Esophagus muscularis mucosa (tissue), 4 donors: ENCODE measurements at places on chromosomes 1 and 21. TPM values are rescaled to one million over a fixed set of nuclear protein-coding genes. Genes with fewer than 3 reads are reported as not detected.

GRCh38 chr1:165759095-165759494, 9.6 kb downstream of the TMCO1 start:
- no peak for DNase-seq

The MMEL1 gene
- total RNA-seq, result 1.7 TPM

The PRAMEF7 gene
- total RNA-seq, result not detected

- DNase-seq, result no peak
Measured at GRCh38 chr1:110176299-110176956, 26.1 kb downstream of the SLC6A17 start.

DNA sequence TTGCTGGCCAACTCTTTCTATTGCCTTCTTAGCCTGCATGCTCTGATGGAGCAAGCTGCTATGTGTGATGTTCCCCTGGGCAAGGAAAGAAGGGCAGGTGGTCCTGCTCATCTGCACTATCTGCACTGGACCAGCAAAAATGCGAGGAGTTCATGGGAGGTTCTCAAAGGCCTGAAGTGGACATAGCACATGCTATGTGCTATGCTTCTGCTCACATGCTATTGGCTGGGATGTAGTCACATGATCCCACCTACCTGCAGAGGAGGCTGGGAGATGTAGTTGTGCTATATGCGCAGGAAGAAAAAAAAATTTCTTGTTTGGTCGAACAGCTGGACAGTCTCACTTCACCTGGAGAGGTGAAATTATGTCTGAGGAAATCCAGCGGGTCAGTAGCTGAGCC, 587.7 kb downstream of the MATN1 start:
- DNase-seq, result no peak

GRCh38 chr1:93874025-93874651, 4.9 kb downstream of the DNTTIP2 start:
- DNase-seq, result no peak

DNA sequence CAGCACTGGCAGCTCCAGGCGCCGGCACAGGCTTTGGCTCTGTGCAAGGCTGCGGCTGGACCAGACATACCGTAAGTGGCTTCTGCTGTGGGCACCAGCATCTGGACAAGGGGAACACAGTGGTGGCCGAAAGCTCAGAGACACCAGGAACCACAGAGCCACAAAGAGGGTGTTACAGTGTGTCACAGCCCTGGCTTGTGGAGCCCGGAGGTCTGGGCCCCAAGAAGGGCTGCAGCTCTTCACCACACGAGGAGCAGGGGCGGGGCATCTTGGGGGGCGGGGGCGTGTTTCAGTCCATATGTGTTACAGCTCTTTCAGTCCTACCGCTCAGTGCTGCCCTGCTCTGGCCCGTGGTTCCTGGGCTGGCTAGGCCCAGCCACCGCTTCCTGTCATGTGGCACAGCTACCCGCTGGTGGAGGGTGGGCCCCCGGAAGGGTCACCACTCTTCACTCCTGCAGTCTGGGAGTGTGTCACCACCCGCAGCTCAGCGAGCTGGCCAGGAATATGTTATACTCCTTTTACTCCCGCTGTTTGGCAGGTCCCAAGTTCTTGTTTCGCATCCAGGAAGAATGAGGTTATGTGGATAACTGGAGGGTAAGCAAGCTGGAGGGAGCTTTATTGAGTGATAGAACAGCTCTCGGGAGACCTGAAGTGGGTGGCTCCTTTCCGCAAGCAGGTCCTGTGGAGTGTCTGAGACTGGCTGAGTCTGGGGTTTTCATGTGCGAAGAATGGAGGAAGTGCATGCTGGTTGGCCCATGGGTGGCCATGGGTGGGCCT, 3.3 kb upstream of the LSM10 start:
- peak; percentile 96 for DNase-seq

The RGS4 gene
- 24.2 TPM for total RNA-seq

GRCh38 chr1:178133239-178133989, 39.5 kb downstream of the RASAL2 start:
- DNase-seq, result no peak

DNA sequence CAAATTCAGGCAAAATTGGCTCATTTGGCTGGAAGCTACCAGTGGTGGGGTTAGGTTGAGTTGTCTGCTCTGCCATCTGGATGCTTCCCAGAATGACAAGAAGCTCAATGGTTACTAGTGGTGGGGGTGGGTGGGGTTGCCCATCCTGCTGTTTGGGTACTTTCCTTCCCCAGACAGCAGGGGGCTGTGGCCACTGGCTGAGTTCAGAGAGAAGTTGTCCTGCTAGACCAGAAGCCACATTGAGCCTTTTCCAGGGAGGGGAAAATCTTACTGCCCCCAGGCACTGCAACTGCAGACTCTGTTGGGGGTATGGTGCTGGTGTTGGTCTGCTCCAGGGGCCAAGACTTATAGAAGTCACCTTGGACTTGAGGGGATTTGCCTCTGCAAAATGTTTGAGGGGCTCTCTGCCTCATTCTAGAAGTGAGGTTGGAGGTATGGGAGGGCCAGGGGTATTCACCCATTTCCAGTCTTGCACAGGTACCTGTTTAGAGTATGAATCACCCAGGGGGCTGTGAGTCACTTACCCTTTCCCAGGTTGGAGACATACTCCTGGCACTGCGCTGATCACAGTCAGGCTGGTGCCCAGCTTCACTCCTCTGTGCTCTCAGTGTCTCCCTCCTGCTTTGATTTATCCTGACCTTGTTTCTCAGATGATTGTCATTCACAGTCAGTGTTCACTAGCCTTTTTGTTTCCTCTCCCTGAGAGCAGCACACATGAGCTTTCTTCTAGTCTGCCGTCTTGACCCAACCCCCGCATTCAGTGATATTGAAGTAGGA, 89.1 kb upstream of the NEGR1 start:
- peak; percentile 75 for DNase-seq

GRCh38 chr1:6101826-6102531, 56.3 kb downstream of the KCNAB2 start:
- DNase-seq, result no peak

- DNase-seq, result no peak
Measured at GRCh38 chr1:85358702-85359438, 82.4 kb upstream of the BCL10 start.

The ATAD3C gene
- 0.32 TPM for total RNA-seq

The PSMB4 gene
- total RNA-seq, result 261 TPM

- no peak for DNase-seq
Measured at GRCh38 chr1:36522461-36523229, 39.9 kb upstream of the CSF3R start.

The CLCA4 gene
- total RNA-seq, result 1.7 TPM

GRCh38 chr21:15761507-15762100, 31.8 kb downstream of the USP25 start:
- no peak for DNase-seq

The CD34 gene
- 136 TPM for total RNA-seq

The TOMM40L gene
- 14.1 TPM for total RNA-seq

The CDC42BPA gene
- 70.2 TPM for total RNA-seq

GRCh38 chr1:201456499-201457309, 12.3 kb downstream of the PHLDA3 start:
- DNase-seq, result no peak

DNA sequence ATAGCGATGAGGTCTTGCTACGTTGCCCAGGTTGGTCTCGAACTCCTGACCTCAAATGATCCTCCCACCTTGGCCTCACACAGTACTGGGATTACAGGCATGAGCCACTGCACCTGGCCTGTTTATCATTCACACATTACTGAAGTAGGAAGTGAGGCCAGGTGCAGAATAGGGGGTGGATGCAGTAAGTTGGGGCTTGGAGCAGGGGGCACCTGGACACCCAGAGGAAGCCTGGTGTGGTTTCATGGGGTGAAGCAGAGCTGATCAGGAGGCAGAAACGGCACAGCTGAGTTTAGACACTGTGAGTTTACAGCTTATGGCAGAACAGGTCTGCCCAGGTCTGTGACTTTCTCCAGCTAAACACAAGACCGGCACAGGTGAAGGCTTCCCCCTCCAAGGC, 4.9 kb downstream of the CDA start:
- no peak for DNase-seq

The SPRR5 gene
- total RNA-seq, result not detected

The TFF3 gene
- 9.9 TPM for total RNA-seq

DNA sequence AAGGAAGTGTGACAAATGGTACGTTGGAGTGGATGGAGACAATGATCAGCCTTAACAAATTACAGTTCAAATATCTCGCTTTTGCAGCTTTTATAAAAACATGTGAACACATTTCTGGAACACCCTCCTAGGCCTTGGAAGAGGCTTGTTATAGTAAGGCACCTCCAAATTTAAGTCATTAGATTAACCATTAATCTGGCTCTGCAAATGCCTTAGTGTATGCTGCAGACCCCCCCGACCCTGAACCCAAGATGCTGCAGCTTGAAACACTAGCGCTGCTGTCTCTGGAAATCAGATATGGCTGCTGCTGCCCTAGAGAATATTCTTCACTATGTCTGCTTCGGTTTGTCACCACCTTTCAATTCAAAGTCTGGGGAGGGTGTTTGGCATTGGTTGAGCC, 196.4 kb downstream of the MIS18A start:
- no peak for DNase-seq

GRCh38 chr1:48681476-48682305, 95.0 kb downstream of the BEND5 start:
- DNase-seq, result no peak

DNA sequence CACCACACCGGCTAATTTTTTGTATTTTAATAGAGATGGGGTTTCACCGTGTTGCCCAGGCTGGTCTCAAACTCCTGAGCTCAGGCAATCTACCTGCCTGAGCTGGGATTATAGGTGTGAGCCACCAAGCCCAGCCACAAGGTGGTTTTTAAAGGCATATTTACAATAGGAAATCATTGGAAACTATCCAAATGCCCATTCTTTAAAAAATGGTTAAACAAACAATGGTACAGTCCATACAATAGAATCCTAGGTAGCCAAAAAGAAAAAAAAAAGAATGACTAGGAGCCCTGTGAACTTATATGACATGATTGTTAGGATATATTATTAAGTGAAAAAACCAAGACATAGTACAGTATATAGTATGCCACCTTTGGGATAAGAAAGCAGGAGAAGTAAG, 5.3 kb downstream of the ATP2B4 start:
- no peak for DNase-seq

DNA sequence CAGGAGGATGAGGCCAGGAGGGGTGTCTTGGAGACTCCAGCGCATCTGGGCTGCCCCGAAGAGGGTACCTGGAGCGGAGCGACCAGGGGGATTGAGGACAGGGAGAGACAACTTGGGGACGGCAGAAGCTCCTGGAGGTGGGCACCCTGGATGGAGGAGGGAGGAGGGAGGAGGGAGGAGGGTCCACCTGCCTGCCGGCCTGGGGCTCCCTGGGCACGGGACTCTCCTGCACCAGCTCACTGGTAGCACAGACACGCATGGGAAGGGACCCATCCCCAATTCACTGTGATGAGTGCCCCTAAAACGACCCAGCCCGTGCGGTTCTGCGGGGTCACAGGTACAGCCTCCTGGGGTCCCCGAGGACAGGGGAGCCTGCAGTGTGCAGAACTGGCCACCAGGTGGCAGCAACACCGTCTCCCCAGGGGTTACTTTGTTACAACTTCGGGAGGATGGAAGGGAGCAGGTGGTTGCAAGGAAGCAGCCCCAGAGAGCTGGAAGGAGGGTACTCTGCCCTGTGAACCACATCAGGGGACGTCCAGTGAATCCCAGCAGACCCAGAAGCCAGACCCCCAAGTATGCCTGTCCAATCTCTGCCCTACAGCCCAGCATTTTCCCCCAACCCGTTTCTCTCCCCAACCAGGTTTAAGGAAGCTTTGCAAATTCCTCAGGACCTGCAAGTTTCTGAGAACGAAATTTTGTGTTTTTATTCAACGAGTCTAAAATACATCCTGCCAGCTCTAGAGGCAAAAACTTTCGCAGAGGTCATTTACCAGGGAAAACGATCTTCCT, 482.4 kb downstream of the NPHP4 start:
- DNase-seq, result no peak

DNA sequence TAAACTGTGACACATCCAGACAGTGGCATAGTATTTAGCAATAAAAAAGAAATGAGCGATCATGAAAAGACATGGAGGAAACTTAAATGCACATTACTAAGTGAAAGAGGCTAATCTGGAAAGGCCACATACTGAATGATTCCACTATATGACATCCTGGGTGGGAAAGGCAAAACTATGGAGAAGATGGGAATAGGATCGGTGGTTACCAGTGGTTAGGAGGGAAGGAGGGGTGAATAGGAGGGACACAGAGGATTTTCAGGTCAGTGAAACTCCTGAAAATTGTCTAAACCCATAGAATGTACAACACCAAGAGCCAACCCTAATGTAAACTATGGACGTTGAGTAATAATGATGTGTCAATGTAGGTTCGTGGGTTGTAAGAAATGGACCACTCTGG, 13.8 kb downstream of the AGT start:
- no peak for DNase-seq

DNA sequence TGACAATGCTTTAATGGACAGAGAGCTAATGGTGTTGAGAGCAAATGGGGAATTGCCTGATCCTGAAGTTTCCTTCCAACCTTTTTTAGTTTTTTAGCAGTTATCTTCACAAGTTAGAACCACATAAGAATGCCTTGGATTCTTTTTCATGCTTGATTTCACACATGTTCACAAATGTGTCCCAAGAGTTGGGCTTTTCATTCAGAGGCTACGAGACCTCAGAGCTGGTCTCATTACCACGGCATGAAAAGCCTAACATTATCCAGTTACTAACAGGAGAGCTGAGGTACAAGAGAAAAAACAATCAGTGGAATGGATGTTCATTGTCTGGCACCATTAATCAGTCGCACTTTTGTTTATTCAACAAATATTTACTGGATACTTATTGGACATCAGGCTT, 340.6 kb downstream of the ZNF326 start:
- DNase-seq, result no peak

DNA sequence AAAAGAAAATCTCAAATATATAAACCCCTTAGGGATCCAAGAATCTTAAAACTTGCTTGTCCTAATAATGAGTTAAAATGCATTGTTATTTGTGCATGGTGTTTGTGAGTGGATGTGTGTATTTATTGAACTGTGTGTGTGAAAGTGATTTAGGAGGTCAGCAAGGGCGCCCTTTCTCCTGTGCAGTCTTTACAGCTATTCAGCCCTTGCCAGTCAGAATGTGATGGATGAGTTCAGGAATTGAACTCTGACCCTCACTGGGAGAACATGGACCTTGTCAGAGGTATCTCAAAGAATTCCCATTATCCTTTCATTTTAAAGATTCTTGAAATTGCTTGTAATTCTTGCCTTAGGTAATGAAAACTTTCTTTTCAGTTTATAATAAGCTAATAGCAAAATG, 493.0 kb upstream of the ADGRL4 start:
- no peak for DNase-seq

DNA sequence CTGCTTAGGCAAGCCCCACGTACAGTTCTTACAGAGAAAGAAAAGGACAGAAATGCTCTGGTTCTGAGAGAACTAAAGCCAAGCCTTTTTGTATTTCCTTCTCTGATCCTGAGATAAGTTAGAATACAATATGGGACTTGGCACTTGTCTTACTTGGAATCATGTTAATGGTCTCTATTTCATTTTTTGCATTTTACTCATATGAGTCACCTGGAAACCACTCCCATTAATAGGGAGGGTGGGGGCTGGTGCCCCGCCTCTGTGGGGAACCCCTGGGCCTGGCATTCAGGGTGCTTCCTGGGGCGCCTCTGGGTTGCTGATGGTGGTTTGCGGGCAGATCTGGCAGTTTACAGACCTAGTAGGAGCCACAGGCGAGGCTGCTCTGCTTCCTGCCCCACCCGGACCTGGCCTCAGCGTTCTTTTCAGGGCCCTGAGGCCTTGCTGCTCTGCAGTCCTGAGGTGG, 26.7 kb downstream of the TSPAN2 start:
- DNase-seq, result no peak

GRCh38 chr1:34460193-34460592, 283.5 kb downstream of the C1orf94 start:
- no peak for DNase-seq

GRCh38 chr21:37665230-37666024, 250.8 kb downstream of the KCNJ6 start:
- no peak for DNase-seq
